ENCODE measurements at places on chromosomes 1 and 21. TPM values are rescaled to one million over a fixed set of nuclear protein-coding genes. Genes with fewer than 3 reads are reported as not detected.

DNA sequence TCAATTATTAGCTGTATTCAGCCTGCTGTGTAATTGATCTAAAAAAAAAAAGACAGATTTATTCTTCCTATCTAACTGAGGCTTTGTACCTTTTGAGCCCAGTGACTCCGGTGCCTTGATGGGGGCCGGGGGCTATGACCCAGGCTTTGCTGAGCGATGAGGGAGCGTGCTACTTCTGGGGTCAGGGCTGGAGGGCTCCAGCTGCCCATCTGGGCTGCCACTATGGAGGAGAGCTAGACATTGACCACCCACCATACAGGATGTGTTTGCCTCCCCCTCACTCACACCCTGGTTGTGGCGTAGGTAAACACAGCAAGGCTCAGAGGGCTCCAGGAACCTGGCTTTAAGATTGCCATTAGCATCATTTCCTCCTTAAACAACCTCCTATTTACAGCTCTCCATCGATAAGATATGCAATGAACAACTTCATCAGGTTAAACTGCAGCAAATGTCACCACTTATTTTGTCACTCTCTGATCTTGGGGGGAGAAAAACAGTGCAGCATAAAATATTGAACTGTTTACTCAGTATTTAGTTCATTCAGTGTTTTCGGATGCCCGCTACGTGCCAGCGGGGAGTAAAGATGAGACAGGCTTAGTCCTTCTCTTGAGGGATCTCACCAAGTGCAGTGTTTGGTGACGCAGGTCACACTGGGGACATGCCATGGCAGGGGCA is 231.6 kb downstream of the KIF26B start:
- no peak for DNase-seq

- no peak for DNase-seq
Measured at GRCh38 chr1:46580140-46580903, 23.7 kb downstream of the MKNK1 start.

- no peak for DNase-seq
Measured at GRCh38 chr1:210499956-210500355, 171.3 kb downstream of the HHAT start.

The PODN gene
- not detected for total RNA-seq

The SLC44A5 gene
- total RNA-seq = not detected

The MARK1 gene
- not detected for total RNA-seq

DNA sequence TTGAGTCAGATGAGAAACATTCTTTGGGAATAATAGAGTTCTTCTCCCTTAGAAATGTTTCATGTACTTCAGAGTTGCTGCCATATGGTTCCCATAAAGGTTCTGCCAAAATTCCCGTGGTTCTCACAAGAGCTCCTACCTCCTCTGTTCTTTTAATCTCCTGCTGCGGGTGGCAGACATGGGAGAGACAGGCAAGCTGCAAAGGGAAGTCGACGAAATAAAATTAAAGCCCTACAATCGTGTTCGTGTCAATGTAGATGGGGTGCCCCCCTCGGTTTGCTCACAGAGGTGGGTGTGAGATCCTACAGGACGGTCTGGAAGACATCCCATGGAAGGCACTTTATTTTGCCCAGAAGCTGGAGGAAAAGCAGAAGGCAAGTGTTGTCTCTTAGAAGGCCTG is 276.0 kb downstream of the RWDD3 start:
- DNase-seq = no peak

The CD2 gene
- total RNA-seq = 501 TPM

DNA sequence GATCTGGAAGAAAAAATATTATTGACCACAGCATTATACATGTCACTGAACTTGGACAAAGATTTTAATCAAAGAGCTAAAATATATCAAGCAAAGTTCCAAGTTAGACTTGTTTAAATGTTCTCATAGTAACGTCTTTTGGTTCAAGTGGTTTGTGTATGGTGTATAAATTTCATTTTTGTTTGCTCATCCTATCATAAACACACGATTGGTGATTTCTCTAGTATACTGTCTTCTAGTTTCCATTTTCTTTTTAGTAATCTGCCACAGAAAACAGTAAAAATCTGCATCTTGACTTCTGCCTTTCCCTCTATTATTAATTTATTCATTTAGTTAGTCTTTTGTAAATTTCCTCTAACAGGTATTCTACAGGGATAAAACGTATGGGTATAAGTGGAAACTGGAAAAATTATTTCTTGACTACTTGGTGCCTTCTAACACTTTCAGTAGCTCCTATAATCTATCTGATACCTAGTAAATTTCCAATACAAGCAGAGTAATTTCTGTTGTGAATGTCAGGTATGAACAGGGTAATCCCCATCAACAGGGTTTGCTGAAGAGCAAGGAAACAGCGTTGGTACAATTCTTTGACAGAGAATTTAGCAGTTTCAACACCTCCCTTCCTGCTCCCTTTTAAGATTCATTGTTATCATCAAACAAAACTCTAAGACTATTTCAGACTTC is 268.0 kb downstream of the PTPRC start:
- DNase-seq = no peak

The LCE3A gene
- not detected for total RNA-seq
